ENCODE measurements at places on chromosomes 6 and 20.

- DNase-seq = no peak
Measured at GRCh38 chr6:1368940-1369339, 20.4 kb upstream of the FOXF2 start.

- DNase-seq = peak; percentile 55
Measured at GRCh38 chr6:168964138-168964835, 289.4 kb downstream of the THBS2 start.

DNA sequence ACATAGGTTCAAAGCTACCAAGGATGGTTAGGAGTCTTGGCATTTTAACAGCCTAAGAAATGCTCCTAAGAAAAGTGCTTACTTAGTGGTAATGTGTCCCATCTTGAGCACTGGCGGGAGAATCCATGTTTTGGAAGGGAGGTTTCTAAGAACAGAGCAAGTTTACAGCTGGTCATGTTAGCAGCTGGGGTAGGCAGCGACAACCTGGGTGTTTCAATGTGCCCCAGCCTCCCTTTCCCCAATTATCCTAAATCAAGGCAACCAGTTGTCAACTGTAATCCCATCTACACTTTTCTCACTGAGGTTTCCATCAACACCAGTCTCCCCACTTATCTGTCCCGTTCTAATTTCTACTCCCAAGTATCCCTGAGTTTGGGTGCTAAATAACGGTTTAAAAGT, 1.6 kb upstream of the JAG1 start:
- no peak for DNase-seq

DNA sequence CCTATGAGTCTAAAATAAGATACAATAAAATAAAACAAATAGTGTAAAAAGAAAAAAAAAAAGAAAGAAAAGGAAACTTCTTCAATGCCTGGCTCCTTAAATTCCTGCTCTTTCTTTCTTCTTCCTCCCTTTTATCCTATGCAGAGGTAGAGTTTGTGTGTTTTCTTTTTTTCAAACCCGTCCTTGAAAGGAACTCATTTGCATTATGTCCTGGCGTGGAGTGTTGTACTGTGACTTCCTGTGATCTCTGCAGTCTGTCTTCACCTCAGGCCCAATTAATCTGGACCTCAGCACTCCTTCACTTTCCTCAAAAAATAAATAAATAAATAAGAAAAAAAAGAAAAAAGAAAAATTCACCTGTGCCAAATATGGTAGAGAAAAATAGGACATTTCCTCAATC, 541.9 kb upstream of the SPTLC3 start:
- no peak for DNase-seq

GRCh38 chr20:16083639-16084280, 489.5 kb downstream of the KIF16B start:
- no peak for DNase-seq

DNA sequence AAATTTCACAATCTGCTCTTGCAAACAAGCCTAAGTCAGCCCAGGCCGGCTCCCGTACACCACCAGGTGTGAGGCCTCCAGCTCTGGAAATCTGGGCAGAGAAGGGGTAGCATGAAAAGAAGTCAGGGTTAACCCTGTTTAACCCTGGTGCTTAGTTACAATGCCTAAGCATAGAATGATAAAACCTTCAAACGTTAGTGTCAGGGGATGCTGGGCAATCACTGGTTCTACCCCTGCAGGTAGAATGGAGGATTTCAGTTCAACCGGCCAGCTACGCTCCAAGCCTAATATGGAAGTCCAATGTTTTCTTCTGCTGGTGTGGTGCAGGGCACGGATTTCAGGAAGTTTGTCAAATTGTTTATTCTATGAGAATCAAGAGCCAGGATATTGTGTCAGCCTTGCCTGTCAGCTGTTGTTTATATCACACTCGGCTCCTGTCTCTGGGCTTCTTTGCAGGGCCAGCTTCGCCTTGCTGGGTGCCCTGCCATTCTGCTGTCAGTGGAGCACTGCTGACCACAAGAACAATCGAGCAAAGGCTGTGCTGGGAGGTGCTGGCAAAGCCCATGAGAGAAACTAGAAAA, 20.2 kb upstream of the CD93 start:
- DNase-seq = no peak

DNA sequence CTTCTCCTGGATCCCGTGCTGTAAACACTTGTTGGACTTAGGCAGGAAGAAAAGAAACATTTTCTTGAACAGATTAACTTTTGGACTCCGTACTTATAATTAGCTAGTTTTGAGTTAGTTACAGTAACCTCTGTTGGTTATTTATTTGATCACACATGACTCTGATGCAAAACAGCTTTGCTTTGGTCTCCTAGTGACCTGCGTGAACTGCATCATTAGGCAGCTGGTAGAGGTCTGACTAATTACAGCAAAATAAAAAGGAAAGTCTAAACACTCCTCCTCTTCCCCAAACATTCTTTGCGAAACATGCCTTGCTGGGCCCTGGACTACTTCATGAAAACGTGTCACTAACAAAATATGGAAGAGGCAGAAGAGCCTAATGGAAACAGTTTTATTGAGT, 61.1 kb upstream of the ZFP64 start:
- no peak for DNase-seq

DNA sequence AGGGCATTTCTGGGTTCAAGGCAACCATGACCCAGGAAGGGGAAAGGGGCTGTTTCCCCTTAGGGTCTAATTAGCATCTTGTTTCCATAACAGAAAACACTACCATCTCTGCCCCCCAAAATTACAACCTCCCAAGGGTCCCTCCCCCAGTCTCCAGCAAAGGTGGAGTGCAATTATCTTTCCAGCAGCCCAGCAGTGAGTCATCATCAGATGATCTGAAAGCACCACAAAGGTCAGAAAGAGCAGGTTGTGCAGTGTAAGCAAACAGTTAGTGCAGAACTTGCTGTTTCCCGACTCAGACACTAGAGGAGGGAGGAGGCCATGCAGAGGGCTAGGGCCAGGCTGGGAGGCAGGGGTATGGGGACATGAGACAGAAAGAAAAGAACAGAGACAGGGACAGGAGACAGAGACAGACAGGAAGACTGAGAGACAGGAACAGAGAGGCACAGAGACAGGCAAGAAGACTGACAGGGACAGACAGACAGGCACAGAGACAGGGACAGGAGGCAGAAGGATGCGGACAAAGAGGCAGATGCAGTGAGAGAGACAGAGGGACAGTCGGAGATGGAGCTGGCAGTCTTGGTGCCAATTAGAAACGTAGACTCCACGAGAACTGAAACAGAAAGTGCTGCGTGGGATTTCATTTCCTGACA, 62.5 kb downstream of the PYGB start:
- DNase-seq = peak; percentile 89

GRCh38 chr20:10654630-10655029, 19.2 kb downstream of the JAG1 start:
- DNase-seq = no peak

GRCh38 chr6:126826166-126826714, 292.2 kb upstream of the RSPO3 start:
- DNase-seq = no peak

DNA sequence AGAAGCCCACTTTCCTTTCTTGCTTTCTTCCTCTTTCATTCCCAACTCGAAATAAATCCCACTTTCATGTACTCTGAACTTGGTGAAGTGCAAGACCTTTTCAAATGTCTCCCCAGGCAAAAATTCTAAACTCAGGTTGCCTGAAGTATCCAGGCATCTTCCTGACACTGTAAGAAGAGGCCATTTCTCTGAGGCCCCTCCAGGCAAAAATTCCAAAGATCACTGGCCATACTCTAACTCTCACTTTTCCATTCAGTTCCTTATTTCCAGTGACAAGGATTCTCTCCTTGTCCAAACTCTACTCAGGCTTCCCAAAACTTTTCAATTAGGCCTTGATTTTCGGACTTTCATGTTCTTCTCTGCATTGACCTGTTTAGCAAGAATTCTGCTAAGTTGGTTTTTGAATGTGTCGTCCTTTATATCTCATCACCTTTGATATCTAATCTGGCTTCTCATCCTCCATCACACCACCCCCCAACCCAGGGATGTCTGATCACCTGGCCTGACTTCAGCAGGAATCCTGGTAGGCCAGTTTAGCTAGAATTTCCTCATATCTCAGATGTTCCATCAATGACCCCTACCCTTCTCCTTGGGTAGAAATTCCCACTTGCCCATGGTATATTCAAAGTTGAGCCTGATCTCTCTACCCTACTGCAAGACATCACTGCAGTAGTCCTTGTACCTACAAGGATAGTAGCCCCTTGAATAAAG, 124.9 kb downstream of the RCAN2 start:
- DNase-seq = no peak

DNA sequence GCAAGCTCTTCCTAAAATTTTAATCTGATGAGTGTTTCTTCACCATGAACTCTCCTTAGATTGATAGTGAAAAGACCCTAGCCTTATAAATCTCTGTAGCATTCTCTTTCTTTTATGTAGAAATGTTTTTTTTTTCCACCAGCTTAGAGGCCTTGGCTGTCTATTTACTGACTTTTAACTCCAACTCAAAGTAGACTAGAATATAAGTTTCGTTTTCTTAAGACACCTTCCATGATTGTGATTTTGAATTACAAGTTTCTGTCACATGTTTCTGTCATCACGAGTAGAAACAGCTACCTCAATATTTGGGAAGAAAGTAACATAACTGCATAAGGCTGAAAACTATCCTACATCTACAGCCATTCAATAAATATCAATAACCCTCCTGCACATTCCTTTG, 17.8 kb downstream of the ADGRF4 start:
- DNase-seq = no peak

DNA sequence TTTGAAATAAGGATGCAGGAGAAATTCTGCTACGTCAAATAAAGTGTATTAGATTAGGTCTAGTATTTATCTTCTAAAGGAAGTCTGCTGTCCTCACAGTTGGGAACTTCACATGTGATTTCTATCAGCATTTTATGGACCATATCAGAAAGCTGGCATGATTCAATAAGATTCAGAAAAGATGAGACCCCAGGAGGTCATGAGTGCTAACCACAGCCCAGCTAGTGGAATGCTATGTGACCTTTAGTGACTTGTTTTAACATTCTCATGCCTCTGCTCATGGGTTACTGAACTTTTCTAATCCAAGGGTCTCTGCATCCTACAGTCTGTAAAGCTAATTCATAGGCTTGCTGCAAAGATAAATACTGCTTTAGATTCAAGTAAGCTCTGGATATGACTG, 150.1 kb downstream of the GMPR start:
- DNase-seq = peak; percentile 62

GRCh38 chr6:44189257-44189656, 27.5 kb upstream of the MYMX start:
- DNase-seq = no peak

DNA sequence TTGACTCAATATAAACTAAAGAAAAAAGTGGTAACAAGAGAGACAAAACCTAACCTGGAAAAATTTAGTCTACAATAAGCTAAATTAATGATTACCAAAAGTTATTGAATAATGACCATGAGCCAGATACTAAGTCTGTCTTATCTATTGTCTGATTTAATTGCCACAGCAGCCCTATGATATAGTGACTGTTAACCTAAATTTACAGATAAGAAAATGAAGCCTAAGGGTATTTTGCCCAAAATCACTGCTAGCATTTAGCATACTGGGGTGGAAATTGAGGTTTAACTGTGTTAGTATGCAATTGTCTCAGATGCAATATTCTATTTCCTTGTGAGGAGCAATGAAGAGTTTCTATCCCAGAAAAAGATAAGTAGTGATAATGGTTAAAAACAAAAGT, 361.0 kb upstream of the EYS start:
- no peak for DNase-seq

DNA sequence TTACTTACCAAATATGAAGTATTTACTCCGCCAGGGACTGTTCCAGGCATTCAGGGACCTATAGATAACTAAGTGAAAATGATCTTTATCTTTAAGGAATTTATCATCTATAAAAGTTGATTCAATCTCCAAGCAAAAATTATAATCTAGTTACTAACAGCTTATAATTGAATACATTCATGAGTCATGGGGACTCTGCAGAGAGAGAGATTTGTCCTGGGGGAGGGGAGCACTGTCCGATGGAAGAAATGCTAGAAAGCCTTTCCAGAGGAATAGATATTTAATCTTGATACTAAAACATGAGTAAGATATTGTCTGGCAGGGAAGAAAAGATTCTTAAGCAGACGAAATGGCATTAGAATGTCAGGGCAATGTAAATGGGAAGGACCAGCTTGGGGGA, 139.3 kb downstream of the CD164 start:
- DNase-seq = no peak

DNA sequence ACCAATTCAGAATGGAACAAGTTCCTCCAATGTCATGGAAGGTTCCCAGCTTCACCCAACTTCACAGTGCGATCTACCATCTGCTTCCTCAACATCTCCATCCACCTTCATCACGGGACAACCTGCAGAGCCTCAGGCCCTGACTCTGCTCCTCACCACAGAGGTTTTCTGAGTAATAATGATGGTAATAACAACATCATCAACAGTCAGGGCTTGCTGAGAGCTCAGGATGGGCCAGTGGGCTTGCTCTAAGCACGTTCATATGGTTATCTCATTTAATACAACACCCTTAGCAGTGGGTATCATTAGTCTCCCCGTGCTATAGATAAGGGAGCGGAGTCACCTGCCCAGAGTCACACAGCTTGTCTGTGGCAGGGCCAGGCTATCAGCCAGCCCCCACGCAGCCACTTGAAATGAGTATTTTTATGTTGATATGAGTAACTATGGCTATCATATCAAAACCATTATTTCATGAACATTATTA, 38.6 kb downstream of the PREX1 start:
- DNase-seq = no peak
